ENCODE measurements at places on chromosomes 5 and 9.
A peak's percentile ranks its signal among the peaks of the same experiment; 100 is the strongest.

- DNase-seq = no peak
Measured at GRCh38 chr5:71522151-71522550, 65.0 kb upstream of the MCCC2 start.

DNA sequence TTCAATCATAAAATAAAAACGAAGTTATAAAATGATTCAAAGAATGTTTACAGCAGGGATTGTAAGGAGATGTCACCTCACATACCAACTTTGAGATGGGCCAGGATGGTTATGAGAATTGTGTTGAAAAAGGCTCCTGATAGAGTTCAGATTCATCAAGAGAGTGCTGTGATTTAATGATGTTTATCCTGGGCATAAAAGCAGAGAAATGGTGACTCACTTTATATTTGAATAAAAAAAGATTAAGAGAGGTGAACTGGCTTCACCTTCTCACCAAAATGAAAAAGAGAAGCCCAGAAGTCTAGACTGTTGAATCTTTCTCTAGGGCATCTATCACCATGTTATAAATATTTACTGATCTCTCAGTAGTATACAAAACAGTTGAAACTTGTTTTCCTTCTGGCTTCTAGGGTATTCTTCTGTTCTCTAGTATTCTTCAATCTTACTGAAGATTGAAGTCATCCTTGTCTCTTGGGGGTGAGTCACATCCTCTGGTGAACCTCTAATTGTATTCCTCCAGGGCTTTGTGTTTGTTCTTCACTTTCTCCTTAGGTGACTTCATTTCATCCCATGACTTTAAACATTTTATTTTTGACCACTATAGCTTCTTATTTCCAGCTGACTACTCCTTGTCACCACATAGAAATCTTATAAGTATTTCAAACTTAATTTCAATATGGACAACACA, 1237.3 kb upstream of the C9orf72 start:
- no peak for DNase-seq

GRCh38 chr9:81661339-81661738, 28.0 kb downstream of the TLE1 start:
- no peak for DNase-seq

GRCh38 chr9:16610538-16610937, 259.9 kb downstream of the BNC2 start:
- no peak for DNase-seq

DNA sequence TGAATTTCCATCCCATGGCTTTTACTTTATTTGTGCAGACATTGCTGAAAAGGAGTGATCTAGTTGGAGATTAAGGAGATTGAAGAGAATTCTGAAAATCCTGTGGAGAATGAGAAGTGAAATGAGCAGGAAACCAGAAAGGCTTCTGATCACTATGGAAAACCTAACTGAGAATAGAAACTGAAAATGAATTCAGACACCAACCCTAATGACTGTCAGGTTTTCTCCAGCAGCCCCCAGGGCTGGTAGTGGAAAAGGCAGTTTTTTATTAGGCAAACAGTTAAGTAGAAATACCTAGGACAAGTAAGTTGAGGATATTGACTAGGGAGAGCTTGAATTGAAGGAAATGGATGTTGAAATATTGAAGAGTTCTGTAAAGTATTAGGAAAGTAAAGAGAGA, 14.7 kb upstream of the ARRDC3 start:
- DNase-seq = no peak

GRCh38 chr9:70945301-70945700, 176.1 kb downstream of the TRPM3 start:
- DNase-seq = no peak

DNA sequence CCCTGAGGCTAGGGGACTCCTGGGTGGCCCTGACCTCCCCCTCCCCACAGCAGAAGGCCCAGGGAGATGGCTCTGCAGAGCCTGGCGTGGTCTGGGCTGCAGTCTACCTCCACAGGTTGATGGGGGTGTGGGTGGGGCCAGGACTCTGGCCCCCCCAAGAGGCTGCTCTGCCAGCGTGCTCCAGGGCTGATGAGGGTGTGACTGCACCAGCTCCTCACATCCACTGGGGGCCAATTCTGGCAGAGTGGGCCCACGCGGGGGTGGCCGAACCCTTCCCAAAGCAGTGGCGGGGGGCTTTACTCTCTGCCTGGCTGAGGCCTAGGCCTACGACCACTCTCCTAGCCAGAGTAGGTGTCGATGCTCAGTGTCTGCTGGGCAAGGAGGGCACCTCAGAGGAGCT, 28.0 kb upstream of the UBAC1 start:
- no peak for DNase-seq

- DNase-seq = no peak
Measured at GRCh38 chr9:111613436-111614040, 14.1 kb upstream of the PTGR1 start.

GRCh38 chr9:27485158-27485557, 38.9 kb upstream of the IFNK start:
- no peak for DNase-seq

DNA sequence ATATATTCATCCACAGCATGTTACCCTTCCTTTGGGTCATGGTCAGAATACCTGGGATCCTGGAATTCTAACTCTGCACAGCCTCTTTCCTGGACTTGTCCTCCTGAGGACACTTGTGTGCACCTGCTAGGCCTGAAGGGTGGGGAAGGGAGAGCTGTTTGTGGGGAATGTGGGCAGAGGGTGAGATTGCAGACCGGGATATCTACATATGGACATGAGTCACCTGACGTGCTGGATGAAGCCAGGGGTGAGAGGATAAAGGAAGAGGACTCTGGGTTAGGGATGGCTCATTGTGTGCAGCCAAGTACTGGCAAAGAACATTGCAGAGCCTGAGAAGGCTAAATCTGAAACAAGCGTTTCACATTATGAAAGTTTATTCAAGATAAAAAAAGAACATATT, 241.4 kb upstream of the RPS23 start:
- no peak for DNase-seq

DNA sequence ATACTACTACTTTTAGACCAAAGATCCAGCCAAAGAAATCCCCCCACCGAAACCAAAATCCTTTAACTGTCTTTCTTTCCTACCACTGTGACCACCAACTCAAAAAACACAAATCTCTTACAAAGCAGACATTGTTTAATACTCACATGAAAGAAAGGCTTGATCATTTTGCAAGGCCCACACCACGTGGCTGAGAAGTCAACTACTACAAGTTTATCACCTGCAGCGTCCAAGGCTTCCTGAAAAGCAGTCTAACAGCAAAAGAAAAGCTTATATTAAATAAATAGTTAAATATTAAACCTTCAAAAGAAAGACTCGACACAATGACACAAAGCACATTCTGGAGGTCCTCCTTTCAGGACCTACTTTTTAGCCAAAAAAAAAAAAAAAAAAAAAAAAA, 5.1 kb downstream of the TXN start:
- DNase-seq = no peak

DNA sequence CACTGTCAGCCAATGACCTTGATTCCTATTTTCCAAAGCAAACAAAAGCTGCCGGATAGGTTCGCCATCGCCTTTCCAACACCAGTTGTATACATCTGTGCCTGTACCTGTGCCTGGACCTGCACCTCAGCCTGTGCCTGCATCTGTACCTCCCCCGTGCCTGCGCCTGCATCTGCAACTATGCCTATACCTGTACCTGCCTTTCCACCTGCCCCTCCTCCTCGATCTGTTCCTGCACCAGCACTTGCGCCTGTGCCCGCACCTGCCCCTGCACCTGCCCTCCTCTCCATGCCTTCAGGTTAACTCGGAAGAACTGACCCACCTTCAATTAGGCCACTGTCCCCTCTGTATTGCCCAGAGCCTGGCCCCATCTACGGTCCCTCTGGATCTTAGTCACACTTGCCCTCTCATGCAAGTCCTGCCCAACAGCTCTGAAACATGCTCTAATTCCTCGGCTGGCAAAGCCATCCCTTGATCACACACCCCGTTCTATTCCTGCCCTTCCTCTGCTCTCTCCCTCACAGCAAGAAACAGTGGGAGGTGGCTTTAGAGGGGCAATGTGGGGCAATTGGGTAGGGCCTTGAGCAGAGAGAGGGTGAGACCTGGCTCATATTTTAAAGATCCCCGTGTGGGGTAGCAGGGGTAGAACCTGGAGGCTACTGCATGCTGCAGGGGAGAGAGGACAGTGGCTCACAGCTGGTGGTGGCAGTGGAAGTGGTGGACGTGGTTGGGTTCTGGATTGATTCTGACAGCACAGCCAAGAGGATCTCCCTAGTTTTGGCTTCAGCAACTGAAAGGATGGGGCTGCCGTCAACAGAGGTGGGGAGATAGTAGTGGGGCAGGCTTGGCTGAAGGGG, 59.6 kb upstream of the PHYKPL start:
- no peak for DNase-seq

- no peak for DNase-seq
Measured at GRCh38 chr5:126531543-126532120, 63.4 kb downstream of the ALDH7A1 start.

DNA sequence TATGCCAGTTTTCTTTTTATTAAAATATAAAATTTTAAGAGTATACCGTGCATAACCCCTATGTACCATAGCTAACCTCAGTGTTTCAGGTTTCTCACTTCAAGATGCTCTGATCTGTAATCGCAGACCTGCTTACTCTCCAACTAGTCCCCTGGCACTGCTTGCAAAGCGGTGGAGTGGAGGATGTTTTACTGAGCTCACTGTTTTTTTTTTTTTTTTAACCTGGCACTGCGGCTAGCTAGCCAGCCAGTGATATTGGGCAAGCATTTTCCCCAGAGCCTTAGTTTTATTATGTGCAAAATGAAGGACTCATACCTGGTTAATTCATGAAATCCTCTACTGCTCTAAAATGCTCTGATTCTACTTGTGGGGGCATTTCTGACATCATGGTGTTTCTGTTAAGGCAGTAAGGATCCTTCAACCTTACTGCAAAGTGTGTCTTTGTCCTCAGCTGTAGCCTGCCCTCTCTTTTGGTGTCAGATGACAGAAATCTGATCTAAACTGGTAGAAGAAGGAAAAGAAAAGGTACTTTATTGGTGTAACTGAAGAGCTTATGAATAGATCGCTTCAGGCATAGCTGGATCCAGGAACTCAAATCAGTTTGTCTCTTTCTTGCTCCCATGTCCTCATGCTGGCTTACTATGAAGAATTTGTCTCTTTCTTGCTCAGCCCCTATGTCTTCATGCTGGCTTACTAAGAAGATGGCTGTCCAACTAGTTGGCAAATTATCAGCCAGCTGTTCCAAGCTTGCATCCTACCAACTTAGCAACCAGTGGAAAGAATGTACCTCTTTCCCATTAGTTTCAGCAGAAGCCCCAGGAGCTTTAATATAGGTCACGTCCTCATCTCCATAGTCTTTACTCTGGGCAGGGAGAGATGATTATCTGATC, 59.8 kb downstream of the DOCK2 start:
- DNase-seq = no peak

DNA sequence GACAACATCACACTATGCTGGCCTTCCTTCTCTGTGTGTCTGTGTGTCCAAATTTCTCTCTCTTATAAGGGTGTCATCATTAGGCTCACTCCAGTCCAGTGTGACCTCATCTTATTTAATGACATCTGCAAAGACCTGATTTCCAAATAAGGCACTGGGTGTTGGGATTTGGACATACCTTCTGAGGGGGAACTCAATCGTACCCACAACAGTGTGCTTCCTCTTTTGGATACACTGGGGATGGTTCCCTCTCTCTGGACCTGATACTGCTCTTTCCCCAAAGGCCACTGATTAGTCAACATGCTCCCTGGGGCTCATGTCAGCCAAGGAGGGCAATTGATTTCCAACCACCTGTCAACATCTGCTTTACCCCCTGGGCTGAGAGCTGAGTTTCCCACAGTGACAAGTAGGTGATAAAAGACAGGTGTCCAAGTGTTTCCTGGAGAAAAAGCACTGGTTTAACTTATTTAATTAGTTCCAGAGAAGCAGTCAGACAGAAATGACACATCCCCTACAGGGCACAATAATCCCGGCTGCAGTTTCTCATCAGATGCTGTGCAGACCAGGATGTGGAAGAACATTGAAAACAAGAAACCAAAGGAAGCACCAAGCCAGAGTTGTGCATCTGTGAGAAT, 17.8 kb upstream of the CEP72 start:
- DNase-seq = no peak

GRCh38 chr9:94773655-94774054, 47.2 kb downstream of the AOPEP start:
- no peak for DNase-seq

DNA sequence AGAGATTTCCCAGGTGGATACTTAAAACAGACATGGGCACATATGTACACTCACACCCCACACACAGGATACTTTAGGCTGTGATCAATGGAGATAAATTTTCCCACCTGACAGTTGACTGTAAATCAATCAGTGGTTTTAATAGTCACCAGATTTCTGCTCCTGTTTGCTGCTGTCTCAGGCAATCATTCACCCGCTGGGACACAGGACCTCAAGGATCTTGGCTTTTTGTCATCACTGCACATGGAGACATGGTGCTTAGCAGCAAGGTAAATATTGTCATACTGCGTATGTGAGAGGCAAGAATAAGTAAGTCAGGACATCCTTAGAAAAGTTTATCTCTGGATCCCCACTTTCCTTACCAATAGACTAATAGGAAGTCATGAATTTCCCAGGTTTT, 60.8 kb upstream of the KLF9 start:
- DNase-seq = no peak

GRCh38 chr5:141431286-141431685, 979 bp downstream of the PCDHGA12 start:
- no peak for DNase-seq

- DNase-seq = peak; percentile 31
Measured at GRCh38 chr5:172173564-172174153, 14.4 kb downstream of the STK10 start.

DNA sequence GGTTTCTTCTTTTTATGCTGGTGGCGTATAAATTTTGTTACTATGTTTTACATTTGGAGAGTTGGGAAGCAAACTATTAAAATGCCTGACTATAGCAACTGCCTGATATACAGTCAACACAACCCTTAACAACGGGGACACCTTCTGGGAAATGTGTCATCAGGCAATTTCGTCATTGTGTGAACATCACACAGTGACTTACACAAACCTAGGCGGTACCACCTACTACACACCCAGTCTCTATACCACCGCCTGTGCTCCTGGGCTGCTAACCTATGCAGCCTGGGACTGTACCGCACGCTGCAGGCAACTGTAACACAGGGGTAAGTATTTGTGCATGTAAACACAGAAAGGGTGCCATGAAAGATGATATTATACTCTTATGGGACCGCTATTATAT, 1.3 kb upstream of the CDHR2 start:
- no peak for DNase-seq

GRCh38 chr9:27600256-27600655, 27.0 kb upstream of the C9orf72 start:
- DNase-seq = no peak

Measured in effector CD8-positive, alpha-beta T cell (primary cell).